SJCRH30 (cell line): ENCODE measurements at places on chromosomes 13 and 19.
A peak's percentile ranks its signal among the peaks of the same experiment; 100 is the strongest.

DNA sequence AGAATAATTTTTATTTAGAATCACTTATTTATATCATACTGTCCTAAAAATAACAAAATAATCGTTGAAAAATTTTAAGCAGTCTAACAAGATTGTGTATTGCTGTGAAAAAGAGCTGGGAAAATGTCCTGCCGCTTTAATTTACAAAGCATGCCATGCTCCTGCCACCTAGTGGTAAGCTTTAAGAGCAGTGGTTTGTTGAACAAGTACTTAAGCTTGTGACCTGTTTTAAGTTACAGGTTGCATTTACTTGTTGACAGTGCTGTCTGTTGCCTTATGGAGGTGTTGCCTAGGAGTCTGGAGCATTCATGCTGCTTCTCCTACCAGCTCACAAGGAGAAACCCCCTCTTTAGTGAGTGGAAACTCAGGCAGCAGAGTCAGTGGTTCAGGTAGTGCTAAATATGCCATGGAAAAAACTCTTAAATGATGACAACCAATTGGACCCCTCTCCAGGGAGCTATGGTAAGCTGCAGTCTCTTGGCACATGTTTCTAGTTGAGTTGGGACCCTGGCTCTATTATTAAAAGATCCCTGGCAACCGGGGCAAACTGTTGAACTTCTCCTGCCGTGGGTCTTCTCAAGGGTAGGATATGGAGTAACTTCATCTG, 68.4 kb downstream of the SPATA13 start:
- DNase-seq = peak; percentile 81

DNA sequence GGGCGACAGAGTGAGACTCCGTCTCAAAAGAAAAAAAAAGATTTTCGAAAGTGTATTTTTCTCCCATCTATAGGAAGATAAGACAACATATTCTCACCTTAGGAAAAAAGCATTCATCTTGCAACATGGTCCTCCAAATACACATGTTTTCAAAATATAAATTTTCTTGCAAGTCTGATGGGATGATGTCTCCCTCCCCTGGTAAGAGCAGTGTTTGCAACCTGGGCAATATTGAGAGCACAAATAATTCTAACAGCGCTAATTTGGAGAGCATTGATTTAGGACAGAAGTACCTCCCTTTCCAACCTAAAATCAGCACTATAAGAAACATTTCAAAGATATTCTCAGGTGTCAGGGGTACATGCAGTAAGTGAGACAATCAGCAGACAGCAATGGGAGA, 61.0 kb upstream of the SHISA2 start:
- peak; percentile 19 for DNase-seq

- DNase-seq = no peak
These were observed 160.3 kb downstream of the SLITRK6 start for GRCh38 chr13:85638815-85639393.

- DNase-seq = no peak
These were observed 3.3 kb downstream of the UTP14C start for GRCh38 chr13:52027832-52028231.

DNA sequence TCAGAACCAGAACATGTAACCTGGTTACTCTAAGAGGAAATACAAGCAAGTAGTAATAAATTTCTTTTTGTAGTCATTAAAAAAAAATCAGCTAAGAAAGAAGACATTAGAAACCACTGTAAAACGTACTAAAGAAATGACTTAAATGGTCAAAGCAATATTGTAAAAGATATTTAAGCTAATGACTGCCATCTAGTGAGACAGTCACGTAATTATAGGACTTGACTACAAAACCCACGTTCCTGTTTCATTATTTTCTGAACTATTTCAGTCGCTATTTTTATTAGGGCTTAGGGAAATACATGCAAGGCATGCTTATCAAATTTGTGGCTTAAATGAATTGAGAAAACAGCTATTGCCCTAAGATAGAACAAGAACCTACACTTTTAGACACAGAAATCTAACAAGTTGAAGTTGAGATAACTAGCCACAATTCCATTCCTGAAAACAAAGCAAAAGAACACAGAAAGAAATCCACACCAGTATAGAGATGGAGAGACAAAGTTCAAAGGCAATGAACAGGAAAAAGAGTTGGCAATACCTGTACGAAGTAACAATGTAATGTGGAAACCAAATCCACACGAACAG, 17.9 kb downstream of the ALG5 start:
- DNase-seq = no peak

DNA sequence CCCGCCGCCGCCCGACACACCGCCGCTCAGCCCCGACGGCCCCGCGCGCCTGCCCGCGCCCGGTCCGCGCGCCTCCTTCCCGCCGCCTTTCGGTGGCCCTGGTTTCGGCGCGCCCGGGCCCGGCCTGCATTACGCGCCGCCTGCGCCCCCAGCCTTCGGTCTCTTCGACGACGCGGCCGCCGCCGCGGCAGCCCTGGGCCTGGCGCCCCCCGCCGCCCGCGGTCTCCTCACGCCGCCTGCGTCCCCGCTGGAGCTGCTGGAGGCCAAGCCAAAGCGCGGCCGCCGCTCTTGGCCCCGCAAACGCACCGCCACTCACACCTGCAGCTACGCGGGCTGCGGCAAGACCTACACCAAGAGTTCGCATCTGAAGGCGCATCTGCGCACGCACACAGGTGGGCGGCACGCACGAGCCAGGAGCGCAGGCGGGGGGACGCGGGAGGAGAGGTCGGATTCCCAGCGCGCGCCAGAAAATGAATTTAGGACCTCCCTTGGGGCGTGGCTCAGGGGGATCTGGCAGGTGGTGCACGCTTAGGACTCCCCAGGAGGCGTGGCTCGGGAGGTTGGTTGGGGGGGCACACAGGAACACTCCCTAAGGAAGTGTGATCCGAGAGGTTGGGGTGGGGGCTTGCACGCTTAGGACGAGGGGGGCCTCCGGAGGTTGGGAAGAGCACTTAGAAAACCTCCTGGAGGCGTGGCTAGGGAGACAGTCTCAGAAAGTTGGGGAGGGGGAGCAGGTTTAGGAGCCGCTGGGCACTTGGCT, 1.2 kb downstream of the KLF2 start:
- no peak for DNase-seq

- DNase-seq = no peak
These were observed 41.1 kb downstream of the SERP2 start for GRCh38 chr13:44414716-44415115.

GRCh38 chr19:6271721-6272410, 7.9 kb downstream of the MLLT1 start:
- no peak for DNase-seq

- no peak for DNase-seq
These were observed 78.3 kb downstream of the IER2 start for GRCh38 chr19:13228561-13228960.

DNA sequence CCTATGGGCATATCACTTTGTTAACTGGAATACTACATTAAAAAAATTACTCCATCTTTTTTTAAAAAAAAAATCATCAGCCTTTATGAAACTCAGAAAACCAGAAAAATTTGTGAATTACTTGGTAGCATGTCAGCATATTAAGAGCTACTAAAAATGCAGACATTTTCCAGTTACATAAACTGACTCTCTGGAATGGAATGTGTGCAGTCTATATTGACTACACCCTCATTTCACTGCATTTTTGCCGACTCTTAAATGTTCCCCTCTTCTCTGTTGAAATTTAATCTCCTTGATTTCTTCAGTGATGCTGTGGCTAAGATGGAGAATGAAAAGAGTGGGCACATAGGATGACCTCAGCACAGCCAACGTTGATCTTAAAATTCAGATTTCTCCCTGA, 393.8 kb downstream of the ITGBL1 start:
- DNase-seq = no peak

DNA sequence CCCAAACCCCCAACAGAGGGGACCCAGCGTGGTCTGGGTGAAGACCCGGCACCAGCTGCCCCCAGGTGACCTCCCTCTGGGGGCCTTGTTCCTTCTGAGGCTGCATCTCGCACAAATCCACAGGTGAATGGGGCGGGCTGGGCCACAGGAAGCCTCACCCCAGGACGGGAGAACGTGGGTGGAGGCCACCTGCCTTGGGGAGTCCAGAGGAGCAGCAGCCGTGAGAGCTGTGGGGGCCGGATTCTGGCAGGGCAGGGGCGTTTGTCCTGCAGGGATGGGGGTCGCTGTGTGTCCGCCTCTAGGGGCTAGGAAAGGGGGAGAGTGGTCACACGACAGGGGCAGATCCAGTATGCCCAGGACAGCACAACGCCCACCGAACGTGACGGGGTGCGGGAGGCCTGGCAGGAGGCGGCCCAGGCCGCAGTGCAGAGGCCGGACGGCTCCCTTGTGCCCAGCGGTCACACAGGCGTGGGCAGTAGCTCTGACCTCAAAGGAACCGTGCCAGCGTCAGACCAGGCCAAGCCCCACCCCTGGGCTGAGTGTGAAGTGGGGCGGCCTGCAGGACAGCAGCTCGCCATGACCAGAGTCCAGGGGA, 6.7 kb downstream of the POLR2E start:
- DNase-seq = no peak

DNA sequence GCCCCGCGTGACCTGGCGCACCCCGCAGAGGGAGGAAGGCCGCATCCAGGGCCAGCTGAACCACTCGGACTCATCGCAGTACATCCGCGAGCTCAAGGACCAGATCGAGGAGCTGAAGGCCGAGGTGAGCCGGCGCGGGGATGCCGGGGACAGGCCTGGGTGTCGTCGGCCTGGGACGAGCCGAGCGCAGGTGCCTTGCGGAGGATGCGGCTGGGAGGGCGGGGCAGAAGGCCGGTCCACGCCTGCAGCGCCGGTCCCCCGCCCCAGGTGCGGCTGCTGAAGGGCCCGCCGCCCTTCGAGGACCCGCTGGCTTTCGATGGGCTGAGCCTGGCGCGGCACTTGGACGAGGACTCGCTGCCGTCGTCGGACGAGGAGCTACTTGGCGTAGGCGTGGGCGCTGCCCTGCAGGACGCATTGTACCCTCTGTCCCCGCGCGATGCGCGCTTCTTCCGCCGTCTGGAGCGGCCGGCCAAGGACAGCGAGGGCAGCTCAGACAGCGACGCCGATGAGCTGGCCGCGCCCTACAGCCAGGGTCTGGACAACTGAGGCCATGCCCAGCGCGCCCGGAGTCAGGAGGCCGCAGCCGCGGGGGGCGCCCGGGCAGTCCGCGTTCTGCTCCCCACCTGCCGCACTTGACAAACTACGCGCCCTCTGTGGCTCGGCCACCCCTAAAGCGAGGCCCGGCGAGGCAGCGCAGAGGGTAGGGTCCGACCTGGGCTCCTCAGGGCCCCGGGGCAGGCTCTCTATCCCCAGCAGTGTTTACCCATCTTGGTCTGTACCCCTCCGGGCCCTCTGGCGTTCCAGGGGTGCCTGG, 10.8 kb downstream of the PRR36 start:
- DNase-seq = no peak

GRCh38 chr19:55494172-55494761, 6.0 kb downstream of the SSC5D start:
- no peak for DNase-seq

DNA sequence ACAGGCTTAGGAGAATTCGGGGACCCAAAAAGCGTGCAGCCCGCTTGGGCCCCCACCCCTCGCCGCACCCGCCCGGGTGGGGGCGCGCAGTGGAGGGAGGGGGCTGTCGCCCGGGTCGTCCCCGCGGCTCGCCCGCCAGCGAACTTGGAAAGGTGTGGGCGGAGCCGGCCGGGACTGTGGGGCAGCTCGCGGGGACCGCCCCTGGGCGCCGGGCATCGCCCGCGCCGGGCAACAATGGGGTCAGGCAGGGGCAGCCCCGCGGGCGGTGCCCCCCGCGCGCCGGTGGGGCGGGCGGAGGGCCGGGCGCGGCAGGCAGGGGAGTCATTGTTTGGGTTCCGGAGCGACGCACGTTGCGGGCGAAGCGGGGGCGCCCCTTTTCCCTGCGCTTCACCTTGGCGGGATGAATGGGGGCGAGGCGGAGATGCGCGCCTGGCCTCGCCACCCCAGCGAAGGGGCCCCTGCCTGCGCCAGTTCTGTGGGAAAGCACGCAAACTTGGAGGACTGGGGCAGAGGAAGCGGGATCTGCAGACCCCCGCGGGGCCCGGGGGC, 647 bp upstream of the KLF12 start:
- peak; percentile 60 for DNase-seq

GRCh38 chr13:76000131-76000530, 364.0 kb downstream of the LMO7 start:
- no peak for DNase-seq

DNA sequence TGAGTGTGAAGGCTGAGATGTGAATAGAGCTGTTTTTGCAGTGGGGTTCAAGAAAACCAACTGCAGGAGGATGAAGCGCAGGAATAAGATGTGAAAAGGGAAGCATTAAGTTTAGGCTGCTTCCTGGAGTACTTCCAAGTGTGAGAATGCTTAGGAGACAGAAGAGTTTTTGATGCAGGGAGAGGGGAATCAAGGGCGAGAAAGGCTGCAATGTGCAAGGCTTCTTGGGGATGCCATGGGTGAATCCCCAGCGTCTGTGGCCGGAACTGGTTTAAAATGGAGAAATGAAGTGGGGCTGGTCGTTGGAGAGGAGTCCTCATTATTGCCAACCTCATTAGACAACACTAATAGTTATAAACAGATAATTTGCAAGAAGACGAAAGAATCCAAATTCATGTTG, 764.9 kb downstream of the LIG4 start:
- no peak for DNase-seq

DNA sequence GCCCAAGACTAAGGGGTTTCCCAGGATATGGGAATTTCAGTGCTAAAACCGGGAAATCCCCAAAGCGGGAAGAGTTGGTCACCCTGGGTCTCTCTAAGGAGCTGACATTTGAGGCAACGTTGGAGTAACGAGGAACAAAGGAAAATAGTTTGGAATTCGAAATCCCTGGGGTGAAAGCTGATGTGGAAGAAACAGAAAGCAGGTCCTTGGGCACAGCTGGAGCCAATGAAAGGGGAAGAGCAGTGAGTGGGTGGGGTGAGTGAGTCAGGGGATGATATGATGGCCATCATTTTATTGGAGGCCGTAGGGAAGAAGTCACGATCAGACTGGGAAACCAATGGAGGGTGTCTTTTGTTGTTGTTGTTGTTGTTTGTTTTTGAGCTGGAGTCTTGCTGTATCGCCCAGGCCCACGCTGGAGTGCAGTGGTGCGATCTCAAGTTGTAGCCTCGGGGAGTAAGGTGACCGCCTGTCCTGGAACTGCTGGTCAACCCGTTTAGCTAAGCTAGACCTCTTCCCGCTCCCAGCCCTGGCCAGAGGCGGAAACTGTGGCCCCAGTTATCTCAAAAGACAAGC, 3.4 kb upstream of the RFX2 start:
- no peak for DNase-seq

DNA sequence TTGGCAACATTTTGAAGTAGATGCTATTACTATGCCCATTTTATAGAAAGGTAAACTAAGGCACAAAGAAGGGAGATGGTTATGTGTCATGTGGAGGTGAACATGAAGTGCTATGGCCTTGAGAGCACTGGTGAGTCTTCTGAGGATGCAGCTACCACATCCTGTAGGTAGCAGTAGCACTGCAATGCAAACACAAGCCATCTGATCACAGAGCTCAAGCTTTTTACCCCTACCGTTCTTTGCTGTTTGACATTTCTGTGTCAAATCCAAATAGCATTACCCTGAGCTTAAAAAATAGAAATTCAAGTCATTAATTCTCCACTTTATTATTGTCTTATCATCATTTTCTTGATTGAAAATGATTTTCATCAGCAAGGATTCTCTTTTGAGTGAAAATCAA, 382.9 kb downstream of the KCTD12 start:
- DNase-seq = peak; percentile 51

- no peak for DNase-seq
These were observed 55.8 kb downstream of the ZNF93 start for GRCh38 chr19:19956434-19957075.
